Psoas muscle (tissue), 8 donors: ENCODE measurements at places on chromosomes 4 and X. TPM values are rescaled to one million over a fixed set of nuclear protein-coding genes. Genes with fewer than 3 reads are reported as not detected.

Gene GLRA3
- not detected for total RNA-seq

- no peak for DNase-seq
These were observed 35.8 kb downstream of the PSAPL1 start for GRCh38 chr4:7398788-7399439.

DNA sequence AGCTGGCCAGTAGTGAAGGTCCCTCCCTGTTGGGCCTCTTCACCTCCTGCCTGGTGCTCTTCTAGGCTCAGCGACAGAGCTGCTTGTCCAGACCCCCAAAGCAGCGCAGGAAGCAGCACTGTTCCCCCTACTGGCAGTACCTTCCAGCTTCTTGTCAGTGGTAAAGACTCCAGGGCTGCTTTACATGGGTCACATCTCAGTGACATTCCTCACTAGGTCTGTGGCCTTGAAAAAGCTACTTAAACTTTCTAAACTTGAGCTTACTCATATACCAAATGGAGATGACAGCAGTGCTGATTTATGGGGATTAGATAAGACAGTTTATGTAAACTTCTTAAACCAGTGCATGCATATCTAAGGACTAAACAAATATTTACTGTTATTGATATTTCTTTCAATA lies 117.3 kb downstream of the FAT4 start:
- no peak for DNase-seq

GRCh38 chr4:40827758-40828157 lies 78.0 kb downstream of the NSUN7 start:
- no peak for DNase-seq

- no peak for DNase-seq
These were observed 795.7 kb downstream of the ADGRL3 start for GRCh38 chr4:61995717-61996340.
